Peyer's patch (tissue), 4 donors: ENCODE measurements at places on chromosomes 16 and 17.

DNA sequence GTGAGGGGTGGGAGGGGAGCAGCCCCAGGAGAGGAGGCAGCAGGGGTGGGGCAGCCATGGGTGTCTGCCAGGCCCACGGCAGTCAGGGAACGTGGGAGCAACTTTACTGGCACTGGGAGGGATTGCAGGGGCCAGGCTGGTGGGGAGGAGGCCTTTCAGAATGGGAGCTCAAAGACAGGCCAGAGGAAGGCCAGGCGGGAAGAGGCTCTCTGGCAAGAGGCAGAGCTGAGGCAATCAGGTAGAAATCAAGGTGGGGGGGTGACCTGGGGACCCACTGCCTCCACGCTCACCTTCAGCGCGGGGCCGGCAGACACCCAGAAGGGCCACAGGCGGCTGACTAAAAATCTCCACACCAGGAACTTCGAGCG, 11.9 kb upstream of the GSE1 start:
- no peak for DNase-seq

- no peak for DNase-seq
Observed at GRCh38 chr16:68764862-68765261, 27.8 kb downstream of the CDH1 start.

GRCh38 chr16:82701442-82701955, 74.7 kb downstream of the CDH13 start:
- DNase-seq: no peak

DNA sequence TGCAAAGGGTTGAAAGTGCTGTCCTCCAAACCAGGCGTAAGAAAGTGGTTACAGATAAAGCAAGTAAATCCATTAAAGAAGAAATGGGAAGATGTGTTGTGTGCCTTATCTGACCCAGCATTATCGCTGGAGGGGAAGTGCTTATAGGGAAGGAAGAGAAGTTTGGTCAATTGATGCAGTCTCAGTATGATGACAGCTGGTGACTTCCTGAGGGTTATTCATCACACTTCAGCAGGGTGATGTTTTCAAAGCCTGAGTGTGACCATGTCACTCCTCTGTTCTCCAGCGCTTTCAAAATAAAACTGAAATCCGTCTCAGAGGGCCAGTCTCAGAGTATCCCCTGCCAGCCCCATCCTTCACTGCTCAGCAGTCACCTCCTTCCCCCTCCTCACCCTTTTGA, 505.4 kb upstream of the RBFOX1 start:
- no peak for DNase-seq
